ENCODE measurements at places on chromosomes 6 and 20.
A peak's percentile ranks its signal among the peaks of the same experiment; 100 is the strongest.

DNA sequence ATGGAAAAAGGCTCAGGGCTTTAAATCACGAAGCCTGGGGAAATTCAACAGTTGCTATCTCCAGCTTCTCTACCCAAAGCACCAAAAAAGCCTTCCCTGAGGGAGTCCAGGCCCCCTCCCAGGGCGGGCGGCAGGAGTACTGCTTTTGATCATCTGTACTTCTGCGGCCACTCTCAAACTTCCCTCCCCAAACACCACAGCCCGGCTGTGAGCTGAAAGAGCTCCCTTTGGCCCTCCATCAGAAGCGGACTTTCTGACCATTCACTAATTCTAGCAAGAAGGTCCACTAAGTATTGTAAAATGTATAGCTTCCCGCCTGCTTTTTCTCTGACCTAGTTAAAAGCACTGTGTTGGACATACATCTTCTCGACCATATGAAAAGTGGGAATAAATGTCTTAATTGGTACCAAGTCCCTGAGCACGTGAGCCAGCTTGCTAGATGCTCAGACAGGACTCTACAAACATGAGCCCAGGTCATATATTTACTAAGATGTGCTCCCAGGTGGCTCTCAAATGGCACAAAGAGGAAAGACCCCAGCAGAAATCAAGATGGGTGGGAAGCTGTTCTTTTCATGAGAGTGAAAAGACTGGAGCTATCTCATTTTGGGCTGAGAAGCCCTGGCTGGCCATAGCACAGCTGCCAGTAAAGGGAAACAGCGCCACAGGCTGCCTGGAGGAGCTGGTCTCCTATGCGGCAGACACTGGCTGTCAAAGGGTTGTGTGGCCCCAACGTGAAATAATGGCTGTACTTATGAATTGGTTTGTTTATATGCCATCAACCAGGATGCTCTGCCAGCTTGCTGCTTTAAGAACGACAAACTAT is 58.6 kb downstream of the GFOD1 start:
- DNase-seq, result no peak

DNA sequence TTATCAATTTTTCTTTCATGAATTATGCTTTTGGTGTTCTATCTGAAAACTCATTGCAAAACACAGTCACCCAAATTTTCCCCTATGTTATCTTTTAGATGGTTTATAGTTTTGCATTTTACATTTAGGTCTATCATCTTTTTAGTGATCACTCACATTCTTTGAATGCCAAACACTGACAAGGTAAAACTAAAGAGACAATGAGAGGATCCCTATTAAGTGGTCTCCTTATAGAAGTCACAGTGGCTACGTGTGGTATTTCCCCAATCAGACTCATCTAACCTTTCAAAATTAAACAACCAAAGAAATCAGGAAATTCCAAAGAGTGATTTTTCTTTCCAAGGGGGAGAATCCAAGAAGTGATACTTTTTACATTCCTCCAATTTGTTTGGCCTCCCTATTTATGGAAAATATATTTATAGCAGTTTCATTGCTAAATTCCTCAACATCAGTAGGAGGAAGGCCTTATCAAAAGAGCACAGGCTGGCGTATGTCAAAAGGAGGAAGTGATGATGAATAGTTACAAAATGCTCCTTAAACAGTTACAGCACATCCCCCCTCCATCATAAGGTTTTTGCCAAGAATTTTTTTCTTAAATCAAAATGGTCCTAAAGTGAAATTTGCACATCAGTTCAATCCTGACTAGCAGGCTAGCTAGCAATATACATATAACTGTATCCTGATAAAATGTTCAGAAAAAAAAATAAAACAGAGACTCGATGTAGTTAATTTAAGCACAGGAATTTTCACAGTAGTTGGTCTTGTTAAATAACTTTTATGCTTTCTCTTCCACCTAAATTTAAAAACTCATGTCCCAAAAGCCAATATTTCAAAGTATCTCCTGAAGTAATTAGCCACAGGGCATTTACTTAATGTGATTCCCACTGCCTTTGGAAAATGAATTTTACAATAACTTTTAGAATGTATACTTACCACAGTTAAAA is 76.2 kb upstream of the IPCEF1 start:
- DNase-seq, result peak; percentile 34

- DNase-seq, result no peak
These were observed 7.0 kb downstream of the ELMO2 start for GRCh38 chr20:46399401-46399800.

- no peak for DNase-seq
These were observed 3.6 kb downstream of the DXO start for GRCh38 chr6:31968326-31968725.

- no peak for DNase-seq
These were observed 40.2 kb downstream of the PGM3 start for GRCh38 chr6:83152913-83153312.

DNA sequence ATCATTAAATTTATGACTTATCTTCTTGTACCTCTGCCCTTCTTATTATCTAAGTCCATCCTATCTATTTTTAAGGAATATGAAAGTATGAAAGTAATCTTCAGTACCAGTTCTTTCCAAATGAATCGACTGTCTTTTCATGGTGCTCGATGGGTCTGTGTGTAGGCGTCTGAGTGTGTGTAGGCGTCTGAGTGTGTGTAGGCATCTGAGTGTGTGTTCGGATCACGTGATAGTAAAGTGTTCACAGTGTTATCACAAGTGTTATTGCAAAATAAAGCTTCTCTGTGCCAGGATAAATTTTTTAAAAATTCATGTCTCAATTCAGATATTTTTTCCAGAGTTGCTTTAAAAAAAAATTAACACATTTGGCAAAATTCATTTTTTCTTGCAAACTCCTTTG is 58.3 kb downstream of the BMP6 start:
- DNase-seq, result no peak

DNA sequence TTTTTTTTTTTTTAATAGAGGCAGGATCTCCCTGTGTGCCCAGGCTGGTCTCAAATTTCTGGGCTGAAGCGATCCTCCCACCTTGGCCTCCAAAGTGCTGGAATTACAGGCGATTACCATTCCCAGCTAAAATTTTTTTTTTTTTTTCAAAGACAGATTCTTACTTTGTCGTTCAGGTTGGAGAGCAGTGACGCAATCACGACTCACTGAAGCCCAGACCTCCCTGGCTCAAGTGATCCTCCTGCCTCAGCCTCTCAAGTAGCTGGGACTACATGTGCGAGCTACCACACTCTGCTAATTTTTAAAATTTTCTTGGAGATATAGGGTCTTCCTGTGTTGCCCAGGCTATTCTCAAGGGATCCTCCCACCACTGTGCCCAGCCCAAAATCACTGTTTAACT is 58.0 kb upstream of the MYO6 start:
- no peak for DNase-seq

DNA sequence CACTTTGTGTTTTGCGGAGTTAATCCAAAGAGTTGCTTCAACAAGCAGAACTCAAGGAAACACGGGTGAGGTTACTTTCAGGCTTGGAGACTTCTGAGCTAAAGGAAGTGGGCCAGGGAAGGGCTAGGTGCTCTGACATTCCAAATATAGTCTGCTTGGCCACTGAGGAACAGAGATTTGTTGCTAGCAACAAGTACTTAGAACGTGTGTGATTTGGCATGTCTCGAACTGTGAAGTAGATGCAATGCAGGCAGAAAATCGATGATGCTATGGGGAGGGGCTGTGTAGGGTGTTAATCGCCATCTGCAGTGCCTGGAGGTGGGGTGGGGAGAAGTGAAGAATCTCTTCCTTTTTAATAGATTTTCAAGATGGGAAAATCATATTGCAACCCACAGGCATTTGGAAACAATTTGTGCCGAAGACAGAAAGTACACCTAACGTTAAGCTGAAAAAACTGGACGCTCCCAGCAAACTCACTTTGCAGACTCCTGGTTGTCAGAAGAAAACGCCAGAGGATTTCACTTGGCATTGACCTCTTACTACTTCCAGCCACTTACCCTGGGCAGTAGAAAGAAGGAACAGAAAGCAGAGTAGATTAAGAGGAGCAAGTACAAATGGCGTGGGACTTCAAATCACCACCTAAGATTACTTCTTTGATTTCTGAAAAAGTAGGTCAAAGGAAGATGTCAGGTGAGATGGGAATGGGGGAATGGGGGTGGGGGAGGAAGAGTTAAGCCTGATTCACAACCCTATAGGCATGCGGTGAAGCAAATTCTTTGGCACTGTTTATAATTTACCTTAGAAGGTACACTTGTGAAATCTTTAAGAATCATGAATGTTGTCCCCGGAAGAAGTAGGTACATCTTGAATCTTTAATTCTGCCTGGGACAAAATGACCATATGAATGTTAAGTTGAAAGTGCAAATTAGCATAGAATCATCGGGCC is 314.1 kb downstream of the CD83 start:
- DNase-seq, result peak; percentile 44

GRCh38 chr6:39411465-39411864 is 89.0 kb upstream of the KCNK16 start:
- DNase-seq, result no peak

- peak; percentile 67 for DNase-seq
These were observed 100.1 kb upstream of the AGPAT4 start for GRCh38 chr6:161373905-161374451.

DNA sequence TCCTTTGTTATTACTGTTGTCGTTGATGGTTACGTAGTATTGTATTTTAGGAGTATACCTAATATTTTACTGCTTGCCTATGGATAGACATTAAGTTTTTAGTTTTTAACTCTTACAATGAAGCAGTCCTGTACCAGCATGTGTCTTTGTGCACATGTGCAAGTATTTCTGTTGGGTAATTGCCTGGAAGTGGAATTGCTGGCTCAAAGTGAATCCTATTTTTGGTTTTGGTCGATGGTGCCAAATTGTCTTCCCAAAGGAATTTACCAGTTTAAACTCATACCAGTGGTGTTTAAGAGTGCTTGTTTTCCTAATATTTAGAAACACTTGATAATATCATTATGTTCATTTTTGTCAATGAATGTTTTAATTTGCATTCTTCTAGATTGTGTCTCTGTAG is 75.5 kb downstream of the ANKS1A start:
- DNase-seq, result no peak

GRCh38 chr6:2748183-2748582 is 2.5 kb downstream of the MYLK4 start:
- DNase-seq, result no peak

DNA sequence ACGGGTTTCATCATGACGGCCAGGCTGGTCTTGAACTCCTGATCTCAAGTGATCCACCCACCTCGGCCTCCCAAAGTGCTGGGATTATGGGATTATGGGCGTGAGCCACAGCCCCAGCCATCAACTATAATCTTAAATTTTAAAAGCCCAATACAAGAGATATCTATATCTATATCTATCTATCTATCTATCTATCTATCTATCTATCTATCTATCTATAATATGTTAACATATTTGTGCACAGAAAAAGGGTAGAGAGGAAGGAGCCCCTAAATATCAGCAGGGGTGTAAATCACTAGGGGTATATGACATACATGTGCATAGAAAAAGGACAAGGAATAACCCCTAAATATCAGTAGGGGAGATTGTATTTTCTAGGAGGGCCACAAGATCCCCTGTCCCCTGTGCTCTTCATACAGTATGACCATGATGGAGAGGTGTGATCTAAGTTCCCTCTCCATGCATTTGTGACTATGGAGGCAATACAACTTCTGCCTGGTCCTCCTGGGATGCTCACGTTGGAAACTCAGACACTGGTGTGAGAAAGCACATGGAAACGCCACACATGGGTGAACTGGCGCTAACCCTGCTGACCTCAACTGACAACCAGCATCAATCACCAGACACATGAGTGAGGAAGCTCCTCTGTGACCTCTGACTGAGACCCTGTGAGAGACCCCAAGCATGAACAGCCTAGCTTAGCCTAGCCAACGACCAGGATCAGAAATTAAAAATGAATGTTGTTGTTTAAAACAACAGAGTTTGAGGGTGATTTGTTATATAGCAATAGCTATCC is 1.2 kb upstream of the SPATS1 start:
- DNase-seq, result no peak

GRCh38 chr6:105484238-105485161 is 81.6 kb upstream of the PREP start:
- DNase-seq, result no peak

DNA sequence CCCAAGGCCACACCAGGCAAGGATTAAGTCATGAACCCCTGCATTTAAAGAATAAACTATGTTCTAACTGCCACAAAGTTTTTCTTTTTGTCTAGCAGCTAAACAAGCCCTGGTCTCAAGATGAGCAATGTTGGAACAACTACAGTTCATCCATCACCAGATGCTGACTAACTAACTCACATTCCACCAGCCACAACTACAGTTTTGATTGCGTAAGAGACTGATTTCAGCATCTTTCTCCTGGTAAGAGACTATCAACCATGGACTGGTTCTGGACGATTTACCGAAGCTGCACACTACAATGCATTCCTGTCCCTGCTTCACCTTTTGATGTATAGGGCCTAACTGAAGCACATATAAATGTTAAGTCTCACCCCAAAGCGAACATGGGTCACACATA is 43.0 kb downstream of the F13A1 start:
- no peak for DNase-seq

- DNase-seq, result no peak
These were observed 81.1 kb downstream of the RIMS1 start for GRCh38 chr6:71967436-71967835.

DNA sequence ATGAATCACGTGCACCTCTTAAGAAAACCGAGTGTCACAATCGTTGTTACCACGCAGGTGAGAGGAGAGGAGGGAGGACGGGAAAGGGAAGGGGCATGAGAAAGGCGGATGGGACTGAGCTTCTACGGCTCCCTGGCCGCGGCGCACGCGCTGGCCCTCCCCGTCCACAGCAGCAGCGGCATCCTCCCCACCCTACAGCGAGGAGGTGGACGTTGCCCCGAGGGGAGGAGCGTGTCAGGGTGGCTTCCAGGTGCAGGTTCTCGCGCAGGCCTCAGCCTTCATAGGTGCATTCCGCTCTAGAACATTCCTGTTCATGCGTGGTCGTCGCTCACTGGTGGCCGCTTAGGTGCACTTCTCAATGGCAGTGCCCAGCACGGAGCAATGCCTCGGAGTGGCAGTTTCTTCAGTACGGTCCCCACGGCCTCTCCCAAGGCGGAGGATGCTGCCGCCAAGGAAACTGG is 29.7 kb upstream of the AFDN start:
- no peak for DNase-seq

- DNase-seq, result no peak
These were observed 75.9 kb downstream of the ATG5 start for GRCh38 chr6:106249658-106250057.

- DNase-seq, result no peak
These were observed 26.6 kb downstream of the ZHX3 start for GRCh38 chr20:41290804-41291389.

DNA sequence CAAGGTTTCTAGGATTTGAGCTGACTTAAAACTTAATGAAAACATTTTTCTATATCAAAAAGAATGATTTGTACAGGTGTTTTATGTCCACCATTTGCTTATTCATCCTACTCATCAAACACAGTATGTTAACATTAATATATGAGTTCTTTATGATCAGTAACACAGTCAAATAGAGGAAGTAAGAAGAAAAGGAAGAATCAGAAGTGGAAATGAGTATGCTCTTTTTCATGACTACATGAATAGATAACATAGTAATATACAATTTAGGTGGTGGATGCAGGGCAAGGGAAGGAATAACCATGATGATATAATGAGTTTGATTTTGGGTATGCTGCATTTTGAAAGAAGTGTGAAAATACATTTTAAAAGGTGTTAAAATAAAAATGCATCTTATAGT is 16.5 kb downstream of the KPNA5 start:
- DNase-seq, result no peak
